HCT116 (cell line): ENCODE measurements at places on chromosomes 6 and 20. TPM values are rescaled to one million over a fixed set of nuclear protein-coding genes. Genes with fewer than 3 reads are reported as not detected.

Gene SIRPD
- not detected for total RNA-seq

Gene HIVEP2
- 8.1 TPM for total RNA-seq

Gene RIN2
- total RNA-seq, result 1.5 TPM

GRCh38 chr6:78492351-78493017, 374.9 kb upstream of the IRAK1BP1 start:
- DNase-seq, result no peak
- H3K27me3 ChIP-seq, result no peaks in the 10 kb centered on the region
- H3K27ac ChIP-seq, result no peak overlapping the region
- no peaks in the 10 kb centered on the region for H3K36me3 ChIP-seq
- H3K4me1 ChIP-seq, result no peaks in the 10 kb centered on the region

DNA sequence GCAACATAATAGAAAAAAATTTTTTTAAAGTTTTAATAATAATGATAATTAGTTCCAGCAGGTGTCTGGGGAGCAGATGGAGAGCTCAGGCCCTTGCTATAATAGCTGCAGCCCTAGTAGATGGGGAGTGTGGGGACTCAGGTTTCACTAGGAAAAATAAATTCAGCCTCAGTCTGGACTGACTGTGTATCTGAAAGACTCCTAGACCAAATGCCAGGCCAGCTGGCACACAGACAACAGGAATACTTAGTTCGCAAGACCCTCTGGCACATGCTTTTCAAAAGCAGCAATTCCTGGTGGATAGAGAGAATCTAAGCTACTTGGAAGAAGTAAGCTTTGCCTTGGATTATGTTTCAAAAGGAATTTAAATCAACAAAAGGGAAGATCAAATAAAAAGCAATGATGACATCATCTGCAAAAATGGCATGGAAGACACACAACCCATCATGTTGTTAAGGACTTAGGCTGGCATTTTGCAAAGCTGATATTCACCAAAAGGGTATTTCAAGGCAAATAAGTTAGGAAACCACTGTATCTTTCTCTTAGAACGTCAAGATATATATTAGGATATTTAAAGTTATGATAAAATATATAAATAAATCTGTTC, 107.8 kb downstream of the RNGTT start:
- H3K4me3 ChIP-seq, result no peak overlapping the region
- H3K27ac ChIP-seq, result no peak overlapping the region
- no peaks in the 10 kb centered on the region for H3K4me1 ChIP-seq
- DNase-seq, result no peak

DNA sequence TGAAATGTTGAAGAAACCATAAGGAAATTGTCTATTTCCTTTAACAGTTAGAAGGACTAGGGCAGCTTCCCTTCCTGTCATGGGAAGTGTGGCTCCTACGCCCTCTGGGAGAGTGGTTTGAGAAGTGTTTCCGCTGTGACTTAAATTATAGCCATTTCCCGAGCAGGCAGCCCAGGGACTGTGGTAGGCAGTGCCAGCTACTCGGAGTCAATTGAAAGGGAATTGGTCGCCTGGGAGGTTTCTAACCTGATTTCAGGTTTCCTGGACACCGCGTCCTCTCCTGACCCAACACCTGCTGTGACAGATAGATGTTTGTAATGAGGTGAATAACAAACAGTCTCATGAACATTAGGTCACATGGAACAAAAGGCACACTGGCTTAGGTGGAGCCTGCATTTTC, 256.1 kb upstream of the PLCB4 start:
- no peak for DNase-seq
- no peak overlapping the region for H3K27ac ChIP-seq
- H3K4me1 ChIP-seq, result no peaks in the 10 kb centered on the region
- no peaks in the 10 kb centered on the region for H3K27me3 ChIP-seq
- no peak overlapping the region for H3K4me3 ChIP-seq

DNA sequence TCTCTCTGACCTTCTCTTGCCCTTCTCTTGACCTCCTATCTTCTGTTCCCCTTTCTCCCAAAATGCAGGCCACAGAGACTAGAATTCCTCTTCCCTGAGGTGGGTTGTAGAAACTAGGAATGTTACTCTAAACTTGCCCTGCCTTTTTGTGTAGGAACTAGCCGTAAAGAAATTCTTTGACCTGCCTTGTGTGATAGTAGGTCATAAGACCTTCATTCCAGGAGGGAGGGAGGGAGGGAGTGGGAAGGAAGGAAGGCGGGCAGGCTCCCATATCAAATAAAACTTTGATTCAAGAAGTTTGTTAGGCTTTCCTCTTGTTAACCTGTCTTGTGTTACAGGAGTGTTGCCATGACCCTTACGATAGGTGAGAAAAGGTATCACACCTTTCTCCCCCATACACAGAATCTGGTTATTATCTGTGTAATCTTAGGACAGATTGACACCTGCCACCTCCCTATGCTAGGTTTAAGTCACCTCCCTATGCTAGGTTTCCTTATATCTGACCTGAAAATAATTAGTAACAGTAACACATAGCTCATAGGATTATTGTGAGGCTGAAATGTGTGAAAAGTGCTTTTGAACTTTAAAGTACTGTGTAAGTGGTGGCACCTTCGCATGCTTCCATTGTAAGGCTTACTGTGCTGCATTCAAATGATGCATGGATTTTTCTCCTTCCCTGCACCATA, 32.6 kb upstream of the FUCA2 start:
- no peaks in the 10 kb centered on the region for H3K27me3 ChIP-seq
- peaks cover 14% of the 10 kb centered on the region for H3K4me1 ChIP-seq
- H3K4me3 ChIP-seq, result no peak overlapping the region
- no peaks in the 10 kb centered on the region for H3K36me3 ChIP-seq
- no peak for DNase-seq

- DNase-seq, result no peak
- H3K4me1 ChIP-seq, result no peaks in the 10 kb centered on the region
- H3K27me3 ChIP-seq, result no peaks in the 10 kb centered on the region
- H3K4me3 ChIP-seq, result no peak overlapping the region
Measured at GRCh38 chr20:56893226-56893917, 264.3 kb downstream of the TFAP2C start.

- no peak overlapping the region for H3K27ac ChIP-seq
- no peaks in the 10 kb centered on the region for H3K4me1 ChIP-seq
- no peak overlapping the region for H3K4me3 ChIP-seq
- H3K36me3 ChIP-seq, result no peaks in the 10 kb centered on the region
Measured at GRCh38 chr20:12788632-12789299, 220.0 kb upstream of the SPTLC3 start.

DNA sequence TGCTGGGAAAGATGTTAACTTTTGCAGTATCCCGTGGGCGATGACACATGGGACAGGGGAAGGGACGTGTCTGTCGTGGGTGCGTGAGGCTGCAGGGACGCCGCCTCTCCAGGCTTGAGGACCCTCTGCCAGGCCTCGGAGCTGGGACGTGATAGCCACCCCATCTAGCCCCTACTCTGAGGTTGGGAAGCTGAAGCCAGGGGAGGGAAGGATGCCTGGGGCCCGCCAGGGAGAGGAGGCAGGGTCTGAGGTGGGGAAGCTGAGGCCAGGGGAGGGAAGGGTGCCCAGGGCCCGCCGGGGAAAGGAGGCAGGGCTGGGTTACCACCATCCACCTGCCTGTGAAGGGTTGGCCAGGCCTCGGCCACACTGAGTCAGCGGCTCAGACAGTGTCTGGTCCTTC, 38.2 kb upstream of the GATA5 start:
- H3K27me3 ChIP-seq, result no peaks in the 10 kb centered on the region
- no peak overlapping the region for H3K4me3 ChIP-seq
- H3K4me1 ChIP-seq, result peaks cover 6% of the 10 kb centered on the region; the same call in 1 of the 2 replicates
- no peak for DNase-seq

- no peak overlapping the region for H3K27ac ChIP-seq
Measured at GRCh38 chr20:58741384-58741783, 48.8 kb downstream of the NPEPL1 start.

DNA sequence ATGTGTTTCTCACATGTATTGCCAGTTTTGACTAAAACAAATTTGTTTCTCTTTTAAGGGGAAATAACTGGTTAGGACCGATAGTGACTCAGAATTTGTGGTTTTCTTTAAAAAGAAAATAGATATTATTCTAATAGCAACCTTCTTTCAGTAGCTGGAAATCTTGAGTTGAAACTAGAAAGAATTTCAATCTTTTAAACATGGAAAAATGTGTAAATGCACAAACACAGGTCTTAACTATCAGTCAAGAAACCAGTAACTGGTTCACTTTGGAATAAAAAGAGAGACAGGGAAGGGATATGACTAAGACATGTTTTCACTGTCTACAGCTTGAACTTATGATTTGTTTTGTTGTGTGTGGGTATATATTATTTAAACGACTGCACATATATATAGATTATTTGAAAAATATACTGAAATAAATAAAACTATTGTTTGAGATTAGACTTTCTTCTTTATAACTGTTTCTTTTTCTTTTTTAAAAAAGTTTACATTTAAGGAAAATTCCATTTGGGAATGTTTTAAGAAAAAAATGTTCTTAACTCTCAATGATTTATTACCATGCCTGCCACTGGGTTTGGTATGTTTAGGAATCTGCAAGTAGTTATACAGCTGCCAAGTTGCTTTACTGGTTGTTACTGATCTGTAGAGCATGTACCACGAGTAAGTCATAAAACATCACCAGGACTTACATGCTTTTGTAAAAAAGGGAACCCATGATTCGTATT, 753.3 kb upstream of the MARCKS start:
- H3K27me3 ChIP-seq, result no peaks in the 10 kb centered on the region
- no peak overlapping the region for H3K4me3 ChIP-seq
- no peaks in the 10 kb centered on the region for H3K36me3 ChIP-seq
- no peak overlapping the region for H3K27ac ChIP-seq
- no peaks in the 10 kb centered on the region for H3K4me1 ChIP-seq

DNA sequence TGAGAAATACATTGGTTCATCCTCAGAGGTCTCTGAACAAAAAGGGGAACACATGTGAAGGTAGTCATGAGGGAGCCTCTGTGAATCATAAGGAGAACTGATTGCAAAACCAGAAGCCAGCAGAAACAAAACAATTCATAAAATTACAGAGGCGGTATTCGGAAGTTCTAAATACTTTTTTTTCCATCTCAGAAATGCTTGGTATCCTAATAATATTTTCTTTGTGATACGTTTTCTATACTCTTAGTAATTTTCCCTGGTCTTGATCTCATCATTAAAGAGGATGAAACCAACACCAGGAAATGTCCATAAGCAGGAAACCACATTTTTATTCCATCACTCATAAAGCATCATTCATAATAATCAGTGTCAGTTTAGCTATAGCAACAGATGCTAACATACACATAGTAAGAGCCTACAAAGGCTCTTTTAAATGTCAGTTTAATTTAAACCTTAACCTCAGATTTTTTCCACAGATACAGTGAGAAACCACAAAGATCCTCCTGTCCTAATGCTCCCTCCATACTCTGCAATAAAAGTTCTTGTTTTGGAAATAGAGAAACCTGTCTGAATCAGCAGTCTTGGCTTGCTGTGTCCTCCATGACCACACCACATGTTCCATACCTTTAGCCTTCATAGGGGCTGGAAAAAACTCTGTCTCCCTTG, 29.2 kb downstream of the SGK1 start:
- no peak for DNase-seq
- H3K36me3 ChIP-seq, result no peaks in the 10 kb centered on the region
- no peaks in the 10 kb centered on the region for H3K4me1 ChIP-seq
- no peak overlapping the region for H3K4me3 ChIP-seq

- no peak overlapping the region for H3K27ac ChIP-seq
- H3K36me3 ChIP-seq, result no peaks in the 10 kb centered on the region
- no peak overlapping the region for H3K4me3 ChIP-seq
- H3K27me3 ChIP-seq, result no peaks in the 10 kb centered on the region
- no peak for DNase-seq
Measured at GRCh38 chr6:93177438-93177837, 241.9 kb downstream of the EPHA7 start.

DNA sequence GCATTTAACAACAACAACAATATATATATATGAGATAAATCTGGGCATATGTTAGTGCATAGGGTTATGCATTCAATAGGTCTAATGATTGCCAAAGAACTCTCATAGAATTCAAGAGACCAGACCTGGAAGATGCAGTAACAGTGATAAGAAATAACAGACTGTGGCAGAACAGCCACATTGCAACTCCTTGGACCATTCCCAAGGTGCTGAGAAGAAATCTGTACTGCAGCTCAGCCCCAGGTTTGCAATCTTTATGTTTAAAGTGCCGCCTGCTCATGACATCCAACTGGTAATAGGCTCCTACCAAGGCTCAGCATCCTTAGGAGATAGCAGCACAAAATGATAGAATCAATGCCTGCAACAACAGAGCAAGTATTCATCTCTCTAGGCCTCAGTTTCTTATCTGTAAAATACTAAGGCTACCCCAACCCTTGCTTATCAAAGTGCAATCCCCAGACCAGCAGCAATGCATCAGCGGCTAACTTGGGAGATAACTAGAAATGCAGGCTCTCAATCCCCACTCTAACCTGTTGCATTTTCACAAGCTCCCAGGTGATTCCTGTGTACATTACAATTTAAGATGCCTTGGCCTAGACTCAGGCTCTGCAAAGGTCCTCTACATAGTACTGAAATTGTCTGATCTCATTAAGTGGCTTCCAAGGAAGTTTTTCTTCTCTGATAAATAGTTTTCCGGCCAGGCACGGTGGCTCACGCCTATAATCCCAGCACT, 30.6 kb upstream of the PIM1 start:
- no peak overlapping the region for H3K4me3 ChIP-seq
- no peak overlapping the region for H3K27ac ChIP-seq
- H3K36me3 ChIP-seq, result no peaks in the 10 kb centered on the region
- no peaks in the 10 kb centered on the region for H3K27me3 ChIP-seq
- peaks cover 37% of the 10 kb centered on the region for H3K4me1 ChIP-seq

DNA sequence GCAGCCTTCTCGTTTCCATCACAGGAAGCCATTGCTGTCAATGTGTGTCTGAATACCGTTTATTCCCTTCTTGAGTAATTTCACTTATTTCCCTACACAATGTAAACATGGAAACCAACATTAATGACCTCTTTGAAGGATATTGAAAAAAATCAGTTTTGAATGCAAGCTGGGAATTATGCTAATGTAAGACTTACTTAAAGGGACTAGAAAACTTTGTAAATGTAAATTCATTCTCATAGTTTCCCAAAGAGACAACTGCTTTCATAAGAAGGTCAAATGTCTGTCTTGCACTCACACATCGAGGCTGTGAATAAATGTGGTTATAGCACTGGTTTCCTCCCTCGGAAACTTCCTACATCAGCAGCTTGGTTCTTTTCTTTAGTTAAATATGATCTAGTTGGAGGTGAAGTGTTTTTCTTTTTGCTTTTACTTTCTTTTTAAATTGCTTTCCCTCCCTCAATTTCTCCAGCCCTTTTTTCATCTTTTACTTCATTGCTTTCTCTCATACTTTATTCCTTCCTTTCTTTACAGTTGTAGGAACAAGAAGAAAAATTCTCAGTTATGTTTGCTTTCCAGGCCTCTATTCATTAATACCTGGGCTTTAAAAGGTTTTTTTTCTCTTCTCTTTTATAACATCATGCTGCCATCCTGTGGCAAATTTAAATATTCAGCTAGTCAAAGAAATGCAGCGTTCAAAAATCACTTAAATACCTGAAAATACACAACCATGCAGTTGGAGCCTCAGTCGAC, 108.3 kb downstream of the TNFAIP3 start:
- H3K36me3 ChIP-seq, result no peaks in the 10 kb centered on the region

GRCh38 chr6:89311853-89312531, 3.1 kb downstream of the GABRR2 start:
- no peak overlapping the region for H3K27ac ChIP-seq
- no peaks in the 10 kb centered on the region for H3K27me3 ChIP-seq
- DNase-seq, result no peak
- H3K4me3 ChIP-seq, result no peak overlapping the region

- no peak overlapping the region for H3K27ac ChIP-seq
- no peaks in the 10 kb centered on the region for H3K4me1 ChIP-seq
- peaks cover 27% of the 10 kb centered on the region for H3K36me3 ChIP-seq
- no peak overlapping the region for H3K4me3 ChIP-seq
- no peak for DNase-seq
Measured at GRCh38 chr6:150932996-150933395, 67.5 kb downstream of the MTHFD1L start.

- DNase-seq, result no peak
- no peaks in the 10 kb centered on the region for H3K36me3 ChIP-seq
- H3K4me1 ChIP-seq, result no peaks in the 10 kb centered on the region
- no peaks in the 10 kb centered on the region for H3K27me3 ChIP-seq
- no peak overlapping the region for H3K4me3 ChIP-seq
Measured at GRCh38 chr20:21090111-21090618, 16.0 kb downstream of the LINC00237 start.
